DMS79 treated with DMSO at 0.1 percent for 48 hours (cell line): ENCODE measurements at places on chromosomes 2 and 18.
A peak's percentile ranks its signal among the peaks of the same experiment; 100 is the strongest.

GRCh38 chr2:218286570-218287459, 5.5 kb downstream of the TMBIM1 start:
- no peak for DNase-seq

- no peak for DNase-seq
These were observed 125.3 kb downstream of the ZNF516 start for GRCh38 chr18:76369791-76370190.

GRCh38 chr18:53566626-53567025, 657.8 kb downstream of the MBD2 start:
- no peak for DNase-seq

DNA sequence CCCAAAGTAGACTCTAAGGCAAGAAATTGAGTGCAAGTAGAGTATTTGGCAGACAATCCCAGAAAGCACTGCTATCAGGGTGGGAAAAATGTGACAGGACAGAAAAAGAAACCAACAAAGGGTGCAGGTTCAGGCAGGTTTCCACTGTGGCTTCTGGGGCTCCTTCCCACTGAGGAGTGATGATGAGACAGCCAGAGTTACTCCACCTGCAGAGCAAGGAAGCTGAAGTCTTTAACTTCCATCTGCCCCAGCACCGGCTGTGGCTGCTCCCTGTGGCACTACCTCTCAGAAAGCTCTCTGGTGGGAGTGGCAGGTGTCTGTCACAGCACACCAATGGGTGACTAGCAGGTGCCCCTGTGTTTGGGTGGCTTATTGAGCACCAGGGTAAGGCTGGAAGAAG, 37.6 kb upstream of the ACKR3 start:
- DNase-seq, result no peak

GRCh38 chr2:201572846-201573508, 70.3 kb downstream of the TMEM237 start:
- no peak for DNase-seq

DNA sequence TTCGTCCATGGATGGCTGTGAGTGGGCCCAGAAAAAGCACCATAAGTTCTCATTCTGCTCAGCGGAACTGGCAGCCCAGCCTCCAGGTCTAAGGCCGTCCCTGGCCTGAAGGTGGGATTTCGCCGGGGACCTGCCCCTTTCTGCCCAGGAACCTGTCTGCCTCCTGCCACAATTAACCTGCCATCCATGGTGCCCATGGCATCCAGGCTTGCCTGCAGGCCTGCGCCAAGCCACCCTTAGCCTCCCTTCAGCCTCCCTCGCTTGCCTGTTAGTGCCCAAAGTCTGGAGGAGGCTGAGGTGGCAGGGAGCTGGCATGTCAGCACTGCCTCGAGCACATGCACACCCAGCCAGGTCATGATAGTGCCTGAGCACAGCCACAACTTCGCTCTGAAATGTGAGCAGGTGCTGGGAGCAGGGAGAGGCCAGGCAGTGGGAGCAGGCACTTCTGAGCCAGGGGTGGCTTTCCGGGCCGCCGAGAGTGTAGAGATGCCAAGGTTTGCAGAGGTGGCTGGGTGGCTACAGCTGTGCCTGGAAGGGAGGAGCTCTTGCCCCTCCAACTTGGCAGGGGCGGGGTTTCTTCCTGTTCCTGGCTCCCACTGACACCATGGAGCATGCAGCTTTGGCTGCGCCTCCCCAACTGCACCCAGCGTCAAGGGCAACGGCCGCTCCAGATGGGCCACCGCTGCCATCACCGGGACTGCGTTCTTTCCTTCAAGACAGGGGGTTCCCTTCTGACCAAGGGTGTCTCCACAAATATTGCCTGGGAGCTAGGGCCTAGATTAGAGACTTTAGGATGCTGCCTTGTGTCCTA, 648.9 kb upstream of the VRK2 start:
- no peak for DNase-seq

- no peak for DNase-seq
These were observed 117.3 kb downstream of the GALR1 start for GRCh38 chr18:77366720-77367641.

GRCh38 chr2:49950646-49951045, 796.3 kb upstream of the FSHR start:
- DNase-seq, result no peak

- DNase-seq, result no peak
These were observed 58.1 kb downstream of the REV1 start for GRCh38 chr2:99431587-99432275.

- DNase-seq, result peak; percentile 18
These were observed 55.3 kb downstream of the ARHGEF4 start for GRCh38 chr2:130891966-130892365.

DNA sequence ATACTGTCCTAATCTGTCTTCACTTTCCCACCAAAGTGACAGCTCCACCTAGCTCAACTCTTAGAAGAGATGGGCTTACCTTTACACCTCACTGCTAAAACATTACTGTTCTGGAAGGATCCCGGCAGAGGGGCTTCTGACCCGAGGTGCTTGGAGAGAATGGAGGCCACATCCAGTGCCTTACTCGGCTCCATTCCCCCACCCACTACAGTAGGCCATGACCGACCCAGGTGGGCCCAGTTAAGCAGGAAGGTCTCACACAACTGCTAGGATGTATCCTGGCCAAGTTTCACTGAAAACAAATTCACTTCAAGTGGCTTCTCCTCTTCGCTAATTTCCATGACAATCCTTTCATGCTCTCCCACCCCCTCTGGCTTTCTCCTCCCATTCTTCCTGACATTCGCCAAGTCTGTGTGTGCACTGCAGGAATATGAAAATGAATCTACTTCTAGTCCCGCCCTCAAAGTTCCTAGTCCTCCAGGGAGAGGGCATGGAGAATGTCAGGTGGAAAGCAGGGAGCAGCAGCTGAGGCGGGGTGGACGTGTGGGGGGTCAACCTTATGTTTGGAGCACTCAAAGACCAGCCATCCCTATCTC, 11.8 kb downstream of the WIPF1 start:
- no peak for DNase-seq

GRCh38 chr18:44452346-44452745, 228.3 kb upstream of the SETBP1 start:
- DNase-seq, result no peak

DNA sequence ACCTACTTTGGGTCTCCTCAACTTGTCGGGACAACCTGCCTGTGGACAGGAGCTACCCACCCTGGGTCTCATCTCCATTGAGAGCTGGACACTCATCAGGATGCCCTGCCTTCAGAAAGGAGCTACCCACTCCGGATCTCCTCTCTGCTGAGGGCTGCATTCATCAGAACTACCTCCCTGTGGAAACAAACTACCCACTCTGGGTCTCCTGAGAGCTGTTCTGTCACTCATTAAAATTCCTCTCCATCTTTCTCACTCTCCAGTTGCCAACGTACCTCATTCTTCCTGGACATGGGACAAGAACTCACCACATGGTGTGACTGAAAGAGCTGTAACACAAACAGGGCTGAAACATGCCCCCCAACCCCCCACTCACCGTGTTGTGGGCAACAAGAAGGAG, 22.5 kb upstream of the UBE2F start:
- no peak for DNase-seq

DNA sequence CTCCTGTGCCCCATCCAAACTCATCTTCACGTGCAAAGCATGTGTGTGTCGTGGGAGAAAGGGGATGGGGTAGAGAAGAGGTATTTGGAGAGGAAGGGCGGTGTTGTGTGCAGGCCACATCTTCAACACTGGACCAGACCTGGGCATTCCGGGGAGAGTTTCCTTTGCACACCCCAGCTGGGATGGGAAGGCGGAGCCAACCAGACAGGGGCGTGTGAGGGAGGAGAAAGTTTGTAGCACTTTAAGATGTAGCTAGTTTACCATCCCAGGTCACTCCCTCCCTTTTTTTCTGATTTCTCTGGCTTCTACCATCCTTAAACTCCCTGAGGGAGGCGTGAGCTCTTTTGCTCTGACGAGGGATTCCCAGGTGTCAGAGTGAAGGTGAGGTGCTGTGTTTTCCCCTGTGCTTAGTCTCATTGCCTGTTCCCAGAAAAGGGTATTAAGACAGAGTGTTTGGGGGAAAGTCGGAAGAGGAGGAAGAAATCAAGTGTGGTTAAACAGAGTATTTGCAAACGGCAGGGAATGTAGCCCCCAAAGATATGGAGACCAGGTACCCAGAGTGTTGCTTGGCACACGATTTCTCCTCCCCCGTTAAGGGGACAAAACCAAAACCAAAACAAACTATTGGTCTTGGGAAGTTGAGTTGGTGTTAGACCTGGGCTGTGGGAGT, 1.6 kb downstream of the SETBP1 start:
- DNase-seq, result peak; percentile 27
